ENCODE measurements at places on chromosomes 11 and 22.
A peak's percentile ranks its signal among the peaks of the same experiment; 100 is the strongest.

- no peak for DNase-seq
Measured at GRCh38 chr11:43834286-43834685, 46.3 kb upstream of the ALKBH3 start.

GRCh38 chr11:70212227-70212811, 9.2 kb downstream of the FADD start:
- DNase-seq = no peak

GRCh38 chr22:42939941-42940653, 74.9 kb downstream of the PACSIN2 start:
- peak; percentile 91 for DNase-seq

GRCh38 chr22:19636696-19637407, 77.5 kb upstream of the SEPTIN5 start:
- DNase-seq = no peak

GRCh38 chr22:42959576-42960509, 55.1 kb downstream of the PACSIN2 start:
- peak; percentile 54 for DNase-seq

DNA sequence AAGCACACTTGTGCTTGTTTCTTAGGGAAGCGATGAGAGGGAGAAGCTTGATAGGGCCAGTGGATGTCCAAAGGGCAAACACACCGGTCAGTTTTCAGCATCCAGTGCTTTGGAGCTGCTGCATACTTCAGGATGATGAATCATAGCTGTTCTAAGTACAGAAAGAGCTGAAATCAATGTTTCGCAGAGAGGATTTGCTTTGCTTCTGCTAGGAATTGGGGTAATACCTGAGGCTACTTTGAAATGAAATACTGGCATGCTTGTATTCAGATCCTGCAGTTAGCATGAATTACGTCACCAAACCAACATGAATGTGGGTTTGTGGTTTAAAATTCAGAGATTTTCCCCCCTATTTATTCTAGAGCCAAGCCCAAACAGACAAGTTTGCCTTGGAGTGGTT, 41.7 kb upstream of the SC5D start:
- no peak for DNase-seq

DNA sequence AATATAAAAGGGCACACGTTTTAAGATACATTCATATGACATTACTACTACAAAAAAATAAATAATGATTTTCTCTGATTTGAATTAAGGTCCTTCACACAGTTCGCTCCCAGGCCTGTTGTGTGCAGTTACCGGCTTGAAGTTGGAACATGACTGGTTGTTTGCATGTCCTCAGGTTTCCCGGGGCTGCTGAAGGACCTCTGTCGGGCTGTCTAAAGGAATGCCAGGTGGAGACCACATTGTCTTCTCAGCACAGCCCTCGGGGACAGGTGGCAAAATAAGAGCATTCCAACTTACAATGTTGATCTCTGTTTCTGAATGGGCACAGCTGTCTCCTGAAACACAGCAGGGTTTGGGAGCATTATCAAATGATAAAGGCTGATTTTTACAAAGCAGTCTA, 14.9 kb downstream of the VSIG10L2 start:
- no peak for DNase-seq

- peak; percentile 83 for DNase-seq
Measured at GRCh38 chr11:46298699-46299433, 21.4 kb downstream of the CREB3L1 start.
